ENCODE measurements at places on chromosomes 4 and X. TPM values are rescaled to one million over a fixed set of nuclear protein-coding genes. Genes with fewer than 3 reads are reported as not detected.
A peak's percentile ranks its signal among the peaks of the same experiment; 100 is the strongest.

SMIM31 gene
- polyA plus RNA-seq: not detected

VEGFD gene
- not detected for polyA plus RNA-seq

ZNF185 gene
- 0.55 TPM for polyA plus RNA-seq

SHOX gene
- not detected for polyA plus RNA-seq

- no peak overlapping the region for H3K4me3 ChIP-seq
- H3K27ac ChIP-seq: no peak overlapping the region
- no peak for DNase-seq
- H3K27me3 ChIP-seq: no peaks in the 10 kb centered on the region
- no peaks in the 10 kb centered on the region for H3K36me3 ChIP-seq
These were observed 315.8 kb downstream of the RAB28 start for GRCh38 chr4:13168326-13168725.

- no peaks in the 10 kb centered on the region for H3K36me3 ChIP-seq
- peaks cover 40% of the 10 kb centered on the region for H3K27me3 ChIP-seq
- H3K4me1 ChIP-seq: peaks cover 24% of the 10 kb centered on the region
- no peak overlapping the region for H3K4me3 ChIP-seq
- DNase-seq: no peak
These were observed 2.6 kb upstream of the FGF16 start for GRCh38 chrX:77444545-77444944.

- no peak for DNase-seq
- no peak overlapping the region for H3K4me3 ChIP-seq
- no peak overlapping the region for H3K27ac ChIP-seq
- H3K4me1 ChIP-seq: no peaks in the 10 kb centered on the region
These were observed 31.1 kb downstream of the FBXO8 start for GRCh38 chr4:174252412-174252811.

DNA sequence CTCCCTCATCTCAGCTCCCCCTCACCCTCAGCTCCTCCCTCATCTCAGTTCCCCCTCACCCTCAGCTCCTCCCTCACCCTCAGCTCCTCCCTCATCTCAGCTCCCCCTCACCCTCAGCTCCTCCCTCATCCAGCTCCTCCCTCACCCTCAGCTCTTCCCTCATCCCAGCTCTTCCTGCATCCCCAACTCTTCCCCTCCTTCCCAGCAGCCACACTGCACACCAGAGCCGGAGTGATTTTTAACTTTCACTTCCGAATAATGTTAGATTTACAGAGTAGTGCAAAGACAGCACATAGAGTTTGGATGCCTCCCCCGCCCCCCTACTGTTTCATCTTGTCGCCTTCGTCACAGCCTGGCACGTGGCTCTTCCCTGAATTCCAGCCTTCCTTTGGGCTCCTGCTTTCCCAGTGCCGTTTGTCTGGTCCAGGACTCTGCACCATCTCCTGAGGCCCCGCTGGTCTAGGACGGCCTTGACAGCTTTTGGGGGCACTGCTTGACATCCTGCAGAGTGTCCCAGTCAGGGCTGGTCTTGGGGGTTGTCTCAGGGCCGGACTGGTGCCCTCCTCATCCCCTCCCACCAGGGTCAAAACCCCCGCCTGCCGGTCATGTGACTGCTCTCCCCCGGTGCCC is 110.2 kb downstream of the FAM53A start:
- no peak overlapping the region for H3K27ac ChIP-seq
- H3K4me1 ChIP-seq: peaks cover 10% of the 10 kb centered on the region
- H3K4me3 ChIP-seq: no peak overlapping the region
- peaks cover 11% of the 10 kb centered on the region for H3K27me3 ChIP-seq
- DNase-seq: no peak

DNA sequence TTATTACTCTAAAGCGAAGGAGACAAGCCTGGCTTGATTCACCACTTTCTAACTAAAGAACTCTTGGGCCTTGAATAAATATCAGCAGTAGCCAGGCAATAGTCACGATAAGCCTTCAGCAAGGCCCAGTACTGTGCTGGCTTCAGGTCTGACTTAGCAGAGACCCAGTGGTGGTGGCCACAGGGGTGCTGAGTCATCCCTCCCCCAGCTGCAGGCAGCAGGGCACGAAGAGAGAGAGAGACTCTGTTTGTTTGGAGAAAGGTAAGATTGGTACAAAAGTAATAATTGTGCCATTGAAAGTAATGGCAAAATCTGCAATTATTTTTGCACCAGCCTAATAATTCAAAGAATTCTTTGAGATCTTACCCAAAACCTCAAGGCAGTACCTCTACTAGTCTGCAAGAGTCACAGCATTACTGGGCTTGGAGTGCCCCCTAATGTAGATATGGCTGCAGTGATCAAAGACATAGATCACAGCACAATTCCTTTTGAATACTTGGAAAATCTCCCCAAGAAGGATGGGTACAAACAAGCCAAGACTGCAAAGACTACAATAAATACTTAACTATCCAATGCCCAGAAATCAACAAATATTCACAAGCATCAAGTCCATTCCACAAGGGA is 159.5 kb upstream of the USP38 start:
- peaks cover 7% of the 10 kb centered on the region for H3K27me3 ChIP-seq
- no peak for DNase-seq
- H3K36me3 ChIP-seq: peaks cover 8% of the 10 kb centered on the region
- peak overlapping the region; percentile 45 for H3K4me3 ChIP-seq
- H3K27ac ChIP-seq: no peak overlapping the region
- H3K4me1 ChIP-seq: peaks cover 4% of the 10 kb centered on the region

GRCh38 chr4:140252141-140252741 is 98.3 kb upstream of the MAML3 start:
- H3K27me3 ChIP-seq: peaks cover 34% of the 10 kb centered on the region
- no peak for DNase-seq
- H3K4me1 ChIP-seq: peaks cover 8% of the 10 kb centered on the region

DNA sequence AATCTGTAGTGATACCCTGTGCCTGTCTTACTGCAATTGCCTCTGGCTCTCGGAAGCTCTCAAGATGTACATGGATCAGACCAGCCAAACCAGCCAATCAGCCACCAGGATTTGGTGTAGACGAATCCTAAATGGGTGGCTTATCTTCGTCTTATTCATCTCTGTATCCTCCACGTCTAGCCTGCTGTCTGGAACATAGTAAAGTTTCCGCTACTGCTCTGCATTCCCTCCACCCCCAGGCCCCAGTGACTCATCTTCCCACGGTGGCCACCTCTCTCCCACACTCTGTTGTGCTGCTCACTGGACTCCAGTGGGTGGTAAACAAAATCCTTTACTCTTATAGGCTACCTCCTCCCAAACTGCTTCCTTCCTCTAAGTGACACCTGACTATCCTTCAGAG is 37.8 kb downstream of the SEPTIN6 start:
- H3K27me3 ChIP-seq: no peaks in the 10 kb centered on the region
- H3K4me3 ChIP-seq: no peak overlapping the region
- H3K4me1 ChIP-seq: peaks cover 4% of the 10 kb centered on the region
- peaks cover 5% of the 10 kb centered on the region for H3K36me3 ChIP-seq
- no peak overlapping the region for H3K27ac ChIP-seq

- no peak overlapping the region for H3K4me3 ChIP-seq
- no peaks in the 10 kb centered on the region for H3K36me3 ChIP-seq
- no peak for DNase-seq
- H3K27ac ChIP-seq: no peak overlapping the region
- H3K27me3 ChIP-seq: no peaks in the 10 kb centered on the region
These were observed 131.1 kb upstream of the INPP4B start for GRCh38 chr4:142977182-142977581.

- no peaks in the 10 kb centered on the region for H3K27me3 ChIP-seq
- no peak for DNase-seq
- H3K4me3 ChIP-seq: no peak overlapping the region
- H3K36me3 ChIP-seq: no peaks in the 10 kb centered on the region
- no peaks in the 10 kb centered on the region for H3K4me1 ChIP-seq
These were observed 28.8 kb downstream of the FAM199X start for GRCh38 chrX:104195013-104195412.

DNA sequence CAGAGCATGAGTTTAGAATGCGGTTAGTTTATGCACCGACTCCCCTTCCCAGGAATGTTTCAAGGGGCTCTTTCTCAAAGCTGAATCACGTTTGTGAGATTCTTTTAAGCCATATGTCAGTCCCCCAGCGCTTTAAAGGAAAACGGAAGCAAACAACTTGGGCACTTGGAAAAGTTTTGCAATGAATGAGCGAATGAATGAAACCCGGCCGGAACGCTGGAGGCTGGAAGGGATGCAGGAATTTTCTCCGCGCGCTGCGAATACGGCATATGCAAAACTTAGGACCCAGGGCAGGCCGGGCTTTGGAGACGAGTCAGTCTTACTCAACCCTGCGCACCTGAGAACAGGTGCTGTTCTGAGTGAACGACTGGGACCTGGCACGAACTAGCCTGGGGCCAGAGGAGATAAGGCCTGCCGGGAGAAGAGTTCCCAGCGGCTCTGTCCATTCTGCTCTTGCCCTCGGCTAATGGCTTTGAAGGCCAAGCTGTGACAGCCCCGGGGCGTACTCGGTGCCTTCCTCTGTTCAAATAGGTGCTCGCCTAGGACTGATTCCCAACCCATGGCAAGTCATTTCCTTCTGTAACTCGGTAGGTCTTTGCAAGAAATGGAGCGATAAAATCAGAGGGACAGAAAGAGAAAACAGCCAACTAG is 743 bp upstream of the NRK start:
- H3K27ac ChIP-seq: no peak overlapping the region
- H3K4me1 ChIP-seq: no peaks in the 10 kb centered on the region
- peaks cover 7% of the 10 kb centered on the region for H3K27me3 ChIP-seq
- H3K36me3 ChIP-seq: no peaks in the 10 kb centered on the region
- no peak for DNase-seq

DNA sequence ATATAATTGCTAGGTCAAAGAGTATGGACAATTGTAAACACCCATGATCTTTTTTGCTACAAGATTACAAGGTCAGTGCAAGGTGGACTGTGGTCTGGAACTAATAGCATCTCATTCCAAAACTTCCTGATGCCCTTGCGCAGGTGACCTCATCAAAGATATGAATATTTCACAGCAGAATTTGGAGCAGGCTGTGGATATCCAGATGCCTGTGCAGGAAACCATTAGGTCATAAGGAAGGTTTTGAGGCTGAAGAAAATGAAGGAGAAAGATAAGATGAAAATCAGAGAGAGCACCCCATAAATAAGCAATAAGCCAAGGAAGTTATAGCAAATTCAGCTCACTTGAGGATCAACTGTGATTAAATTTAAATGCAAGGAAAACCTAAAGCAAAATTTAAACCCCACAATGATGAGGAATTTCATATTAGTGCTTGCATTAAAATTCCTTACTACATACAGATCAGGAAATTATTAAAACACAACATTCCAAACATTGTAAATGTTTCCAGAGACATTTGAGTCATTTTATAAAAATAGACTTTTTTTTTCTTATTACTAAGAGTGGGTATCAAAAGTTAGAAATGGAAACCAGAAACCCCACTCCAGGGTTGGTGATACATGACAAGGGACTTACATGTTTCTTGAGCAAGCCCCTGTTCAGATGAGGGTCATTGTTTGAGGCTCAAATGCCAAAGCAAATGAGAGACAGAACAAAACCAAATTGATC is 100.7 kb upstream of the FAM9C start:
- H3K4me3 ChIP-seq: no peak overlapping the region
- DNase-seq: no peak
- peaks cover 9% of the 10 kb centered on the region for H3K27me3 ChIP-seq
- peaks cover 9% of the 10 kb centered on the region for H3K36me3 ChIP-seq
- H3K4me1 ChIP-seq: peaks cover 6% of the 10 kb centered on the region

DNA sequence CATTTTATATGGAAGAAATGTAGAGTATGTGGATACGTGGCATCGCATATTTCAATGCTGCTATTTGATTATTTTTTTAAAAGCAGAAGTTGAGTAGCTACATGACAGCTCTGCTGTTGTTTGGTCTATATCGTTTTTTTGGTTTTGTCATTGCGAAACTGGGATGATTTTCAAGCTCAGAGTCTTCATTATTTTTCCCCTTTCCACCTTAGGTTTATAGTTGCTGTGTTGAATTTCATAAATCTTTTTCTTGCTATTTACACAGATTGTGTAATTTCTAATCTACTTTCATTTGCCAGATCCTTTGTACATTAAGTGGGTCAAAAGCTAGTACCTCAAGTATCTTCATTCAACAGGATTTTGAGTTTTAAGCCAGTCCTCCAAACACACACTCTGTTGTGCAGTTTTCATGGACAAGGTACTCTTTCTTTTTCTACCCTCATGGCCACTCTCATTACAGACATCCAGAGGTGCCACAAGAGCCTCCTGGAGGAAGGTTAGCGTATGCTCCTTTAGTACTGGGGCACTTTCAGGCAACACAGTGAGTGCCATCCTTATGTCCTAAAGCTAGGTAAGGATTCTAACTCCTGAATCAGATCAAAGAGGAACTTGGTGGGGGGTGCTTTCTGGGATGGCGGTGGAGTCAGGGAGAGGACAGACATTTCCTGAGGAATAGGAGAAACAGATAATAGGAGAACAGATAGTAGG is 123.2 kb downstream of the FHIP1A start:
- H3K27me3 ChIP-seq: no peaks in the 10 kb centered on the region
- DNase-seq: no peak
- no peaks in the 10 kb centered on the region for H3K4me1 ChIP-seq
- H3K4me3 ChIP-seq: no peak overlapping the region

GRCh38 chrX:56366901-56367300 is 134.7 kb downstream of the KLF8 start:
- H3K27me3 ChIP-seq: no peaks in the 10 kb centered on the region
- H3K4me3 ChIP-seq: no peak overlapping the region
- no peak for DNase-seq
- H3K36me3 ChIP-seq: no peaks in the 10 kb centered on the region
- H3K4me1 ChIP-seq: no peaks in the 10 kb centered on the region

- peak overlapping the region; percentile 98 for H3K27ac ChIP-seq
- no peaks in the 10 kb centered on the region for H3K27me3 ChIP-seq
- H3K4me3 ChIP-seq: peak overlapping the region; percentile 97
- H3K36me3 ChIP-seq: no peaks in the 10 kb centered on the region
- H3K4me1 ChIP-seq: peaks cover 25% of the 10 kb centered on the region
These were observed 2.9 kb downstream of the MAML3 start for GRCh38 chr4:140150886-140151698.

GRCh38 chr4:14265651-14266050 is 638.1 kb upstream of the BOD1L1 start:
- no peak for DNase-seq
- no peaks in the 10 kb centered on the region for H3K36me3 ChIP-seq
- no peaks in the 10 kb centered on the region for H3K27me3 ChIP-seq
- no peak overlapping the region for H3K27ac ChIP-seq
- H3K4me3 ChIP-seq: no peak overlapping the region

DNA sequence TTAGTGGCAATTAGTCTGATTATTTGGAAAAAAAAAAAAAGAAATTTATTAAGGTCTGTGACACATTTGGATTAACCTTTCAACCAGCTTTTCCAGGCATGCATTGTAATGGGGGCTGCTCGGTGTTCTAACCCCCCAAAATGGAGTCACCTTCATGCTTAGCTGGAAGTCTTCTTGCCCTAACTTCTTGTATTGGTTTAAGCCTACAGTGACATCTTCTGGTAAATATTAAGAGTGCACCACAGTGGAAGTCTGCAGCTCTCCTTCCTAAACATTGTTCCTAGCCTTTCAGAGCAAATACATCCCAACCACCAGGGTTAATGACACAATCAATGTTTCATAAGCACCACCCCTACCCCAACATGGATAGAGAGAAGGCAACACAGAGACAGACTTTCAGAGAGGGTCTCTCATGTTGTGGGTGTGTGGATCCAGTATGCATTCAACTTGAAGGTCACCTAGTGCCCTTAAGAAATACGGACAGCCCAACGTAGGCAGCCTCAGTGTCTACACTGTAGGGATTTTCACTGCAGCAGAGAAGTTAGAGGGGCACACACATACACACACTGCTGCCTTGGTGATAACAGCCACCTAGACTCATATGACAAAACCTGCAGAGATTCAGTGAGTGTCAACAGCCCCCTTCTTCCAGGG is 142.9 kb upstream of the MBNL3 start:
- no peaks in the 10 kb centered on the region for H3K27me3 ChIP-seq
- no peak overlapping the region for H3K27ac ChIP-seq
- H3K4me1 ChIP-seq: no peaks in the 10 kb centered on the region
- no peak overlapping the region for H3K4me3 ChIP-seq
- DNase-seq: peak; percentile 17

GRCh38 chr4:55036405-55036804 is 89.0 kb downstream of the KDR start:
- H3K4me3 ChIP-seq: no peak overlapping the region
- no peaks in the 10 kb centered on the region for H3K4me1 ChIP-seq
- DNase-seq: no peak
- H3K36me3 ChIP-seq: no peaks in the 10 kb centered on the region

All from naive B cell (primary cell).